Breast epithelium (tissue), 4 donors: ENCODE measurements at places on chromosomes 1 and 21. TPM values are rescaled to one million over a fixed set of nuclear protein-coding genes. Genes with fewer than 3 reads are reported as not detected.

- no peaks in the 10 kb centered on the region for H3K27me3 ChIP-seq
- no peaks in the 10 kb centered on the region for H3K4me1 ChIP-seq
- no peaks in the 10 kb centered on the region for H3K36me3 ChIP-seq
- no peak overlapping the region for H3K4me3 ChIP-seq
These were observed 4.4 kb upstream of the OSBPL9 start for GRCh38 chr1:51612447-51612961.

DNA sequence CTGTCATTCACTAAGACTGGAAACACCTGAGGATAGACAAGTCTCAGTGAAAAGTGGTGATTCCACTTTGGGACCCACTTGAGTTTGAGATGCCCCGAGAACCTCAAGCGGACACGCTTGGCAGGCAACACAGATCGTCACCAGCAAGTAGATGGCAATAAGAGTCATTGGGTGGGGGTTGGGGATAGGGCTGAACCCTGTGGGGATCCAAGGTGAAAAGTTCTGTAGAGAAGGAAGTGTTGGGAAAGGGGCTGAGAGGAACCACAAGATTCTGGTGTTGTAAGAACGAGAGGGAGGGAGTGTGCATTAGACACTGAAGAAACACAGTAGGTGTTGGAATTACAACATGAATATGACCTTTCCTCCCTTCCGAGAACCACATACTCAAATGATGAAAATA lies 45.4 kb upstream of the TDRD10 start:
- H3K4me3 ChIP-seq = no peak overlapping the region
- H3K4me1 ChIP-seq = peaks cover 8% of the 10 kb centered on the region
- DNase-seq = no peak
- no peaks in the 10 kb centered on the region for H3K27me3 ChIP-seq

KIF17 gene
- 1.8 TPM for total RNA-seq

KCNE2 gene
- 0.66 TPM for total RNA-seq

NEGR1 gene
- 7.9 TPM for total RNA-seq

H3-3A gene
- total RNA-seq = 603 TPM

LCA5L gene
- total RNA-seq = 4.2 TPM
